ENCODE measurements at places on chromosomes 4 and X.

- DNase-seq, result no peak
These were observed 109.1 kb downstream of the ANAPC4 start for GRCh38 chr4:25486171-25486570.

DNA sequence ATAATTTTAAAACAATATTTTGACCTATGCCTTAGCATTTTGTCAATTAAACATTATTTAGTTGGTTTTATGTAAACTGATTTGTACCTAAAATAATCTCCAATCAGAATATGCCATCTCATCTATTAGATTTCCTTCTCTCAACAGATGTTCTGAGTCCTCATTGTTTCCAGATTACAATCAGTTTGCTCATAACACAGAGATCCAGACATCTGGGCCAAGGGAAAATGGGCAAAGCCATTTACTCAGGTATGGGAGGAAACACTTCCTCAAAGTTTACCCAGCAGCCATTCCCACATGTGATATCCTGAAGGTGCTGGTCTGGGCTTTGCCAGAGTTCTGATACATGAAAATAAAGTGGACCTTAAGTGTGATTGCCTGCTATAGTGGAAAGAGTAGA, 217.9 kb upstream of the GPC4 start:
- DNase-seq, result no peak

DNA sequence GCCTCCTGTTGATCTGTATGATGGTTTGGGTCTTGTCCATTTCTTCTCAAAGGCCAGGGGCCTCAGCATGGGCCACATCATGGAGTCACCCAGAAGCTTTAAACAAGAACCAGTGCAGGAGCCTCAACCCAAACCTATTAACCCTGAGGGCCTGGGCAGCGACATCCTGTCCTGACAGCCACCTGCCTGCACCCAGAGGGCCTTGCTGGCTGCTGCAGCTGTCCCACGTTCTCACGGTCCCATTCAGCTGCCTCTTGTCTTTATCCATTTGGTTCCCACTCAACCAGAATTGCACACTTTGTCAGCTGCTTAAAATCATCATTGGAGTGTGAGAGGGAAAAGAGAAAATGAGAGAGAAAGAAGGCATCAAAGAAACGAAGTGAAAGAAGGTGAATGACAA, 21.6 kb downstream of the C4orf50 start:
- DNase-seq, result no peak

DNA sequence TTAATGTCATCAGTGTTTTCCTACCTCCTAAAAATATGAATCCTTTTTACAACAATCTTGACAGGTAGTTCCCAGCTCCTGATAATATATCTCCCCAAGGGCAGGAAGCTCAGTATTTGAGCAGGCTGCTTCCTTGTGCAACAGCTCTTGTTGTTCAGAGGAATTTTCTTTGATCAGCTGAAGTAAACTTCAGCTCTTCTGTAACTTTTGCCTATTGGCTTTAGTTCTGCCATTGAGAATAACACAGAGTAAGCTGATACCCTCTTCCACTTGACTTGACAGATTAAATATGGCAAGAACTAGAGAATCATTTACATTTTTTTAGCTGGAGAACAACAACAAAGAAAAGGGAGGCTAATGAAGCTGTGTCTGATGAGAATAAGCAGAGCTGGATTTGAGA, 75.2 kb downstream of the LUZP4 start:
- DNase-seq, result no peak

GRCh38 chr4:114827651-114828050, 229.0 kb downstream of the UGT8 start:
- no peak for DNase-seq

- DNase-seq, result no peak
These were observed 63.4 kb upstream of the TBC1D9 start for GRCh38 chr4:140819610-140820009.

DNA sequence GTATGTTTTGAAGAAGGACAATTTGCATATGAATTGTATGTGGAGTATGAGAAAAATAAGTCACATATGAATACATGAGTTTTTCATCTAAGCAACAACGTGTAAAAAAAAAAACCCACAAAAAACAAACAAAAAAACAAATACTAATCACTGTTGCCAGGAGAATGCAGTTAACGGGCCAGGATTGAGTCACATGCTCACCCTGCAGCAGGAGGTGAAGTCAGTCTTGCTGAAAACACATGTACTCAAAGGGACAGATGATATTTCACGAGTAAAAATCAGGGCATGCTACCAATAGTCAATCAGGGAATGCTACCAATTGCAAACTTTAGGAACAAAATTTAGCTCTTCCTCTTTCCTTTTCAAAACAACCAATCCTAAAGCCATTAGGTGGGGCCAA, 10.4 kb upstream of the DCLK2 start:
- no peak for DNase-seq

DNA sequence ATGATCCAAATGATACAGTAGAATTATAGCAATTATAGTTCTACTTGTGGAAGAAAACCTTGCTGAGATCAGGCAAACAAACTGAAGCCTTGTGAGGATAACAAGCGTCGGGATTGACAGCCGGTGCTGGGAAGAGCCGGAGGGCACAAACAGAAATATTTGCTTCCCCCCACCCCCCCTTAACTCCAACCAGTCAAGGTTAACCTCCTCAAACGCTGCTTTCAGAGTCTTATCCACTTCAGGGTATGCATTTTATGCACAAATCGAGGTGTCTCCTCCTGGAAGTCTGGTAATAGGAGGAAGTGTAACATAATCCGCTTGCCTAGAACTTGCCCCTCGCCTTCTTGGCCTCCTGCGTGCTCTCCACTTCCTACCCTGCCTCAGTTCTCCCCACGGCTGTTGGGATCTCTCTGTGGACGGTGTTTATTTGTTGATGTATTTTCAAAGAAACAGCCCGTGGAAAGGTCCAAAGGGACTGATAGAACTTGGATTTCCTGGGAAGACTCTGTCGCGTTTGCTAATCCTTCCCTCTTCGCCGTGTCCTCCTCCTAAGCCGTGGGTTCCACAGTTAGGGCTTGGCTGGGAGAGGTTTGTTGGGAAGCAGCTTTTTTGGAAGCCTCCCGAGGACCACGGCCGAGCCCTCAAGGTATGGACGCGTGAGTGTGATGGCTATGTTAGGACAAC, 4.1 kb upstream of the ARX start:
- no peak for DNase-seq

- no peak for DNase-seq
These were observed 310.1 kb downstream of the RAB28 start for GRCh38 chr4:13174001-13174400.

DNA sequence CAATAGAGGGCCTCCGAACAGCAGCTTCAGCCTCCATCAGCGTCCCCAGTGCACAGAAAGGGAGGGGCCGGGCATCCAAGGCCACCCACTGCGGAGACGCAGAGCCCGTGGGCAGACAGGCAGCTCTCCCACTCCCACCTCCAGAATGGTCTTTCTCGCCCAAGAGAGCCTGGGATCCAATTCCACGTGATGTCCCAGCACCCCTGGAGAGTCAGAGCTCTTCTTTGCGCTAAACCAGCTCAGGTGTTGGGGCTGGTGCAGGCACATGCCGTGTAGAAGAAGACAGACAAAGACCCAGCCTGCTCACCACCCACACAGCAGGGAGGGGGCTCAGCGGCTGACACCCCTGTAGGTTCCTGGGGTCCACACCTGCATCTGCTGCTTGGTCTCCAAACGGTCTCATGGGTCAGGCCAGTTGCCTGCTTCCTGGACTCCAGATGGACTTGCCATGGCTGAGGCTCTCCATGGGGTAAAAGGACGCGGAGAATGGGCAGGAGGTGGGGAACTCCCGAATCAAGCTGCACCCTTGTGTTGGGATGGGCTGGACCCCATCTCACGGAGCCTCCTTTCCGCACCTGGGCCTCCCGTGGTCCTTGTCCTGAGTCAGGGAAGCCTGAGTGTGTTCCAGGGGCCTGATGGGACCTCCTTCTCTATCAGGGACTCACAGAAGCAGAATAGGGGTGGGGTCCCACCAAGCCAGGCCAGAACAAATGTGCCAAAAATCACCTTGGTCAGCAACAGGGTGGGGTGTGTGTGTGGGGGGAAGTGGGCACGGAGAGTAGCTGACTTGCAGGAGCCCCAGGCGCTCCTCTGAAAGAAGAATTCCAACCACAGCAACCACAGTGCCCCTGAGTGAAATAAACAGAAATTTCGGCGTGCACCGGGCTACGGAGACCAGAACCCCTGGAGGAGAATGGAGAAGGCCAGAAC, 11.6 kb upstream of the ASMTL start:
- no peak for DNase-seq

- no peak for DNase-seq
These were observed 78.2 kb downstream of the NPFFR2 start for GRCh38 chr4:72109959-72110497.

DNA sequence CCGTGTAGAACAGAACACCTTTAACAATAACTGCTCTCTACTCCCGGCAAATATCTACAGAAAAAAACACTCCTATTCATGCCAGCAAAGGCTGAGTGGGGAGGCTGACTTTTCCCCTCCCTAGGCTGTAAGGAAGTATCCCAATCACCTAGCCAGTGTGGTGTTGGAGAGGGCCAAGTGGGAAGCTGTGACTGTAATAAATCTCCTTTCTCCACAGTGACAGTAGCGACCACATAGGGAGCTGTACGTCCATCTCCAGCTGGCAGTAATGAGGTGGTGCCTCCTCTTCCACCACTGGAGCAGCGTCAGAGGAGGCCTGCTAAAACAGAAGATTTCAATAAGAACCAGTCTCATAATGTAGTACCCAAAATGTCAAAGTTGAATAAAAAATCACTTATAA, 47.9 kb upstream of the PLAC1 start:
- no peak for DNase-seq

DNA sequence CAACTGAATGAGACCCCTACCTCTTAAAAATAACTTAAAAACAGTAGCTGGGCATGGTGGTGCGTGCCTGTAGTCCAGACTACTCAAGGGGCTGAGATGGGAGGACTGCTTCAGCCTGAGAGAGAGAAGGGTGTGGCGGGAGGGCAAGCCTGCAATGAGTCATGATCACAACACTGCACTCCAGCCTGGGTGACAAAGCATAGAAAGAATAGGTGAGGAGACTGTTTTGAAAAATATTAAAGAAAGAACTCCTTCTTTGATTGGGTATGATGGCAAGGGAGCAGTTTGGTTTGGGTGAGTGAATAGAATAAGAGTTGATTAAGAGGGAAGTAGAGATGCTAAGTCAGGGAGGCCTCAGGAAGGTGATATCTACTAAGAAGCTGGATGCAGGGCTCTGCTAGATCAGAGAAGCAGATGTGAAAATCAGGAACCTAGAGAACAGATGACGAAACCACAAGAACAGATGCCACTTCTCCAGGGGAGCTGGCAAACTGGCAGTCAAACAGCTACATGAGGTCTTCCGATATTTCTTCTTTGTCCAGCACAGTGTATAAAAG, 318.6 kb downstream of the OPHN1 start:
- no peak for DNase-seq

DNA sequence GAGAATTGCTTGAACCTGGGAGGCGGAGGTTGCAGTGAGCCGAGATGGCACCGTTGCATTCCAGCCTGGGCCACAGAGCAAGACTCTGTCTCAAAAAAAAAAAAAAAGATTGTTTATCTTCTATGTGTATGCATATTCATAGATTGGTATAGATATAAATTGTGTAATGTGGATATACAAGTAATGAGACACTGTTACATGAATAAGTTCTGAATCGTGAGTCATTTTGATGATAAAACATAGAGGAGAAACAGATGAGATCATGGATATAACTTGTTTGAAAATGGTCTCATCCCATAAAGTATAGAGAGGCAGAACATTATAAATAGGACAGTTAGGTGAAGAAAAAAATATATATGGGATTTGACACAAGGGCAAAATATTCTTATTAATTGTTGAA, 628.0 kb downstream of the IL1RAPL1 start:
- DNase-seq, result no peak

DNA sequence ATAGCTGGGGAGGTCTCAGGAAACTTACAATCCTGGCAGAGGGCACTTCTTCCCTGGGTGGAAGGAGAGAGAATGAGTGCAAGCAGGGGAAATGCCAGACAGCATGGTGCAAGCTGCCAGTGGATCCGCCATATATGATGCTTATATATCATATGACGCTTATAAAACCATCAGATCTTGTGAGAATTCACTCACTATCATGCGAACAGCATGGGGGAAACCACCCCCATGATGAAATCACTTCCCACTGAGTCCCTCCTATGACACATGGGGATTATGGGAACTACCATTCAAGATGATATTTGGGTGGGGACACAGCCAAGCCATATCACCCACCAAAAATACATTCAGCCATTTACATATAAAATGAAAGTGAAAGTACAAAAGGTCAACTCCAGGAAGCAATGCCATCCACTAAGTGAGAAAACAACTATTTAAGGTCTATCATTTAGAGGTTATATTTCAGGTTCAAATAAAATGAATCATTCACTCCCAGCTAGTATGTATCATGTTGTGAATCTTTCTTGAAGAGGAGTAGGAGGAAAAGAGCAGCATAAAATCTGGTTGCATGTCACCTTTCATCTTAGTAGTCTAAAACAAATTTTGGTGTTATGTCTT, 20.3 kb upstream of the DYNLT3 start:
- no peak for DNase-seq

DNA sequence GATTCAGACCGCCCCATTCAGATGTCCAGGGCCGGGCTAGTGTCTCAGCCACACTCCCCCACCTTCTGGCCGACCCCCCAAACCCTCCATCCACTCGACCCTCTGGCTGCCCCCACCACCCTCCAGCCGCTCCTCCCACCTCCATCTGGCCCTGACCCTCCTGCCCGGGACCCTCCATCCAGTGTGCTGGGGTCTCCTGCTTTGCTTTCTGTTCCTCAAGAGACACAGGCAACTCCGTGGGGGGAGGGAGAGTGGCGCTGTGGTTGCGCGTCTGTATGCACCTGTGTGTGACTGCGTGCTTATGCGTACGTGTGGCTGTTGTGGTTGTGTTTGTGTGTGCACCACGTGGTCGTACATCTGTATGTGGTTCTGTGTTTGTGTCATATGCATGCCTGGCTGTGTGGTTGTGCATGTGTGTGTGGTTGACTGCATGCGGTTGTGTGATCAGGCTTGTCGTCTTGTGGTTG, 33.3 kb downstream of the CPLX1 start:
- DNase-seq, result no peak

- DNase-seq, result no peak
These were observed 58.6 kb upstream of the PAGE5 start for GRCh38 chrX:55161581-55161980.

- DNase-seq, result no peak
These were observed 289.0 kb upstream of the ADGRL3 start for GRCh38 chr4:60911127-60911526.

GRCh38 chrX:65976161-65976560, 63.7 kb downstream of the VSIG4 start:
- no peak for DNase-seq

- DNase-seq, result no peak
These were observed 21.4 kb downstream of the MFAP3L start for GRCh38 chr4:170004651-170005295.

GRCh38 chr4:71064521-71064920, 71.1 kb downstream of the DCK start:
- no peak for DNase-seq

DNA sequence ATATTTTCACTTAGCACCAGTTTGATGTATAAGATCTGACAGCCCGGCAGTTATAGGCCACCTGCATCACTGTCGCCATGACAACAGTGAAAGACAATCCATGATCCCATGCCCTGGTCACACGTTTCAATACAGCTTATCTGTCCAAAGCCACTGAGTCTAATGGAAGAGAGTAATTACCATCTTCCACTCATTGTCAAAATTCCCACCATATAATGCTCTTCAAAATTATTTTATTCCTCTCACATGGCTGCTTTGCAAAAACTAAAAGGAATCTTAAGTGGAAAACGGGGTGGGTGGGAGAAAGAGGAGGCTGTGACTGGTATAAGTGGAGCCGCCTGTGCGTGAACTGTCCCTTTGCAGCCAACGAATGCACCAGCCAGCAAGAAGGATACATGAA, 44.2 kb downstream of the MAML3 start:
- no peak for DNase-seq
